Stimulated activated CD8-positive, alpha-beta memory T cell treated with anti-CD3 and anti-CD28 coated beads, Interleukin-4, amount 100 ng/mL, for 1 hour (primary cell): ENCODE measurements at places on chromosomes 5 and 9.

- DNase-seq = no peak
These were observed 22.7 kb upstream of the COL5A1 start for GRCh38 chr9:134618833-134619447.

DNA sequence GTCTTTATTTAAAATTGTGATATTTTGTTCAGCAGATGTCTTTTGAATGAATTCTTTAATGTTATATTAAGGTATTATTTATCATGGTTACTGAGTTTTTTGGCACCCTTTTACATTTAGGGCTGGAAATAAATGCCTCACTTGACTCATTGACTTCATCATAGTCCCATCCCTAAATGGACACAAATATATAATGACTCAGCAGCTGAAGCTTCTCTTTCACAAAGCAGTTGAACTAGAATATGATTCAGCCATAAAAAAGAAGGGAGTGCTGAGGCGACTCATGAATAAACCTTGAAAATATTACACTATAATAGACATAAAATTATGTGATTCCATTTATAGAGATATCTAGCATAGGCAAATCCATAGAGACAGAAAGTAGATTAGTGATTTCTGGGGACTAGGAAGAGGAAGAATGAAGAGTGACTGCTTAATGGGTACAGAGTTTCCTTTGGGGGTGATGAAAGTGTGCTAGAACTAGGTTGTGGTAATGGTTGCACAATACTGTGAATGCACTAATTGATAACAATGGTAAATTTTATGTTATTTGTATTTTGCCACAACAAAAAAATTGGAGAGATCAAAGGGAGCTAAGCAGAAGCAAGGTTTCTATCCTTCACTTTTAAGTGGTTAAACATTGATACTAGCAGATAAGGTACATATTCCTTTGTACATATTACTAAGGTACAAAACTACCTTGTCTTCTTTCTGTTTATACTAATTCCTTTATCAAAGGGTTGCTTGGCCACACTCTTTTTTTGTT lies 449.6 kb downstream of the NTRK2 start:
- DNase-seq = no peak

DNA sequence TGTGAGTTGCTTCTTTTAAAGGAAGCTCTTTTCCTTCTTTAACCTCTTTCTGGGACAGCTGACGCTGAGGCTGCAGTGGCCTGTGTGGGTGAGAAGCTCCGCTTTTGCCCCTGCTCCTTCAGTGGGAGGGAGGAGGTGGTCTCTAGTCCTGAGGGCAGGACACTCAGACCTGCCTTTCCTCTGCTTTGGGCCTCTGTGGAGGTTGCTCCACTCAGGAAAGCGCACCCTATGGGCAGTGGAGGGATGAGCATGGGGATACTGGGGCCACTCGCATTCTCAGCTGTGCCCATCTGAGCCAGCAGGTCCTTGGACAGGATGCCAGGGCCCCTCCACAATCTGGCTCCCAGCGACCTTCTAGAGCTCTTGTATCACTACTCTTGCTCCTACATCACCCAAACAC lies 111.5 kb downstream of the NSG2 start:
- DNase-seq = no peak

- DNase-seq = no peak
These were observed 32.1 kb downstream of the HSPA4 start for GRCh38 chr5:133083901-133084300.

DNA sequence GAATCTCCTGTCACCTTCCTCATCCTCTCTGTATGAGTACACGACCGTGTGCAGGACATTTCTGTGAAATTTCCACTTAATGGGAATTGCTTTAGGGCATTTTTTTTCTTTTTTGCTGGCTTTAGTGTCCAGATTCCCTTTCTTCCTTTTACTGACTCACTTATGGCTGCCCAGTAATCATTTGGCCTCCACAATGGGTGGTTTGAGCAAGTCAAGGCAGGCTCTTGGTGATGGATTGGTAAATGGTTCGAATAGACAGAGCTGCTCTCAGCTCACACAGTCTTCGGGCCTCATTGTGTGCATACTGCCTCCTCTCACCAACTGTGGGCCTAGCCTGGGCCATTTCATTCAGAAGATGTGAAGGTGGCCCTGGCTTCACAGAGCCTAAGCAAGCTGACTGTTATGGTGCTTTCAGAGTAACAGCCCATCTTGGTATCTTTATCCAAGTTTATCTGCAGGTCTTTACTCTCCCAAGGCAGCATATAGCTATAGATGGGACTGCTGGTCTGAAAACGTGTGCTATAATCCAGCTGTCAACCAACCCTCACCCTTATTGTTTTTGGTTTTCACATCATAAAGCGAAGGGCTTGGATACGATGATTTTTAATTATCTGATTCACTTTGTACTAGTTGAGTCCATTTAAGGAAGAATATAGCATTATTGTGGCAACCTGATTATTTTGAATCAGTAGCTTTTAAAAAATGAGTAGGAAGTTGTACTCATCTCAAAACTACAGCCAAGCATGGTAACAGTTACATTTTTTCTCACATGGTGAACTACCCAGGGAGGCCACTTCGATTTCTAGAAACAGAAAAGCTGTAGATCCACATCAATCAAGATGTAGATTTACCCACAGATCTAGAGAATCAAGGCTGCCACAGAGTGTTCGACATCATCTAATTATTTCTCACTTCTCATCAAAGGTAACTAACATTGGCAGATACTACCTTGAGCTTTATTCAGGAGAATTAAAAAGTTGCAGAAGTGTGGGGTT lies 50.4 kb upstream of the CKMT2 start:
- no peak for DNase-seq

GRCh38 chr9:2260417-2261306 lies 245.5 kb downstream of the SMARCA2 start:
- no peak for DNase-seq

DNA sequence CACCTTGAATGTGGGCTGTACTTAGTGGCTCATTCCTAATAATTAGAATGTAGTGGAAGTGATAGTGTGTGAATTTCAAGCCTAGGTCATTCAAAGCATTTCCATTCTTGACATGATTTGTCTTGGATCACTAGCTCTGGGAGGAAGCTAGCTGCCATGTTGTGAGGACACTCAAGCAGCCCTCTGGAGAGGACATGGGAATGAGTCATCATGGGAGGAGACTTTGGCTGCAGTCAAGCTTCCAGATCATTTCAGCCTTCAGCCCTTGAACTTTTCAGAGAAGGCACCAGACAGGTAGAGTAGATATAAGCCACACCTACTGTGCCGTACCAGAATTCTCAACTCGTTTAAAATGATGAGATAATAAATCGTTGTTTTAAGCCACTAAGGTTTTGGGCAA lies 506.9 kb downstream of the ZNF608 start:
- no peak for DNase-seq

DNA sequence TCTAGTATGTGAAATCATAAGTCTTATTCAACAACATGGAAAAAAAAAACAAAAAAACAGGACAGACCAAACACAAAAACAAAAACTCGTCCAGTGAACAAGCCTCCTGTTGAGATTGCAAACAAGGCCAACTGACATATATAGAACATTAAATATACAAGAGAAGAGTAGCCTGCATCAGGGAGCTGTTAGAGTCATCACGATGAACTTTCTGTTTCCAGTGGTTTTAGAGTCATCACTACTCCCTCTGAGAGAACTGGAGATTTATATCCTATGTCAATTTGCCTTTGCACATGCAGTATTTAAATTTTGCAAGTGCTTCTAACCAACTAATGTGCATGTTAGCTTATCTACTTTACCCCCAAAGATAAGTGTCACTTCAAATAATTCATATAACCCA lies 9.9 kb downstream of the SNCAIP start:
- DNase-seq = no peak

DNA sequence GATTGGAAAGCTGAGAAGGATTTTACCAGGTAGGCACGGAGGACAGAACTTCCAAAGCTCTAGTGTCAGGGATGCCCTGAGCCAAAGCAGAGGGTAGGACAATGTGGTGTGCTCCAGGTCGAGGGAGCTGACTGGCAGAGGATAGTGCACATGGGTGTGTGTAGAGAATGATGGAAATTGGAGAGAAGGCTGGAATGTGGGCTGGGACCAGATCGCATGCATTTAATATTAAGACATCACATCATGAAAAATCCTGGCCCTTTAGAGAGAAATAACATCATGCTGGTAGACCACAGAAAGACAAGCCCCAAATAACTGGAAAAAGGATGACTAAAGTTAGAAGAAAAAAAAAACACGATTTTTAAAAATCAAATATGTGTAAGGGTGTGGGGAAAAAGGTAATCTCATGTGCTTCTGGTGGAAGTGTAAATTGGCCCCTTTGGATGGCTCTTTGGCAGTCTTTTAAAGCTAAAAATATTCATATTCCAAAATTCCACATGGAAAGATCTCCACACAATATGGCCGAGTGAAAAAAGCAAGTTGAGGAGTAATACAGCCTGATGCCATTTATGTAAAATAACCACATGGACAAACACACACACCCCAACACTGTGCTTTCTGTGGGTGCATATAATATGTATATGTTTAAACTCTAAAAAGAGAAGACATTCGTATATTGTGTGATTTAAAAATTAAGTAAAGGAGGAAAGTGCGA lies 67.0 kb upstream of the TGFBR1 start:
- no peak for DNase-seq

- DNase-seq = no peak
These were observed 639 bp downstream of the EHMT1 start for GRCh38 chr9:137619240-137620047.

DNA sequence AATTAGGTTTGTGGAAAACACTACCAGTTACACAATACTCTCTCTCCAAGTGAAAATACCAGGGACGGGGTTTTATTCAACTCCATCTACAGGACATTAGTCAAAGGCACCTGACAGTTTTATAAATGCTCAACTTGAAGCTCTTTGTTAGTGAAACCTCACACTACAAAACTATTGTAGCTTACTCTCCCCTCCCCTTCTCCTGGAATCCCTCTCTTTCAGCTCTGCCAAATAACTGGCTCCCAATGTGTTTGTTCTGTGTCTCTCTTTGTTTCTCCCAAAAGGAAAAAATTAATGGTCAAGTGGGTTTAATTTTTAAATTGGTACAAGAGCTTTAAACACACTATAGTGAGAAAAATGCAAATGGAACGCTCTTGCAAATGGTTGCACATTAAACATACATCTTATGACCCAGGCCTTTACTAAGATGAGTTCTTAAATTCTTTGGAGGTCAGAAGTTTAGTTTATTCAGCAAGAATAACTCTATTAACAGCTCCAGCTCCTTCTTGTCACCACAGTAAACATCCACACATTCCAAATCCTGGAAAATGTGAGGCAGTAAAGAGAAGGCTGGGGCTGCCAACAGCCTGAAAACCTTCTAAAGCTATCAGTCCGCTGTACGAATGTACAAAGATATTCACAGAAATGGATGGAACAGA lies 48.4 kb downstream of the ZNF608 start:
- DNase-seq = no peak

GRCh38 chr5:126718236-126718868 lies 58.6 kb upstream of the LMNB1 start:
- no peak for DNase-seq

DNA sequence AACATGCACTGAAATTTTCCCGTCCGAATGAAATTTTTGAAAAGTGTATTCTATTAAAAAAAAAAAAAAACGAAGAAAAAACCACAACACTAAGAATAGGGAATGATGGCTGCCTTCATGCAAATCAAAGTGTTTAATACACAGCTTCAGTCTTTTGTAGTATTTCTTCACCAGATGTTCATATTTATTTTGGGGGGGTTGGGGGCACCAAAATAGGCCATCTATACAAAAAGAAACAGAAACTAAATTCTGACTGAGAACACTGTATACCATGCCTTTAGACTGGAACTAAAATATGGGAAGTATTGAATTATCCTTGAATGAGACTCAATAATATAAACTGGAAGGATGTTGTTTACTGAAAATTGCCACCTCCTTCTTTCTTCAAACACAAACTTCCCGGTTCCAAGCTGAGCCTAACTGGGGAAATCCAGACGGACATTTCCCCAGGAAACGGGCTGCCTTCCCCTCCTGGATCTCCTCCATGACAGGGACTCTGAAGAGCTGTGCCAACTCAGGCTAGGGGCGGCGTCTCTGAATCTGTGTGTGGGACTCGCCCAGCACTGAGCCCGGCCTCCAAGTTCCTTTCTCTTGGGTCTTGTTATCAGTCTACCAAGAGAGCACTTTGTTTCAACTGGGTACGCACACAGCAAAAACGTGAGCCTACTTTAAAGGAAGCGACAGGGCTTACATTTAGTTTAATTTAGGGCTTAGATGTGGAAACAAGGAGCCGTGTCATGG lies 511.3 kb upstream of the ADAMTS16 start:
- no peak for DNase-seq

GRCh38 chr9:74501570-74501969 lies 4.4 kb downstream of the RORB start:
- DNase-seq = no peak

DNA sequence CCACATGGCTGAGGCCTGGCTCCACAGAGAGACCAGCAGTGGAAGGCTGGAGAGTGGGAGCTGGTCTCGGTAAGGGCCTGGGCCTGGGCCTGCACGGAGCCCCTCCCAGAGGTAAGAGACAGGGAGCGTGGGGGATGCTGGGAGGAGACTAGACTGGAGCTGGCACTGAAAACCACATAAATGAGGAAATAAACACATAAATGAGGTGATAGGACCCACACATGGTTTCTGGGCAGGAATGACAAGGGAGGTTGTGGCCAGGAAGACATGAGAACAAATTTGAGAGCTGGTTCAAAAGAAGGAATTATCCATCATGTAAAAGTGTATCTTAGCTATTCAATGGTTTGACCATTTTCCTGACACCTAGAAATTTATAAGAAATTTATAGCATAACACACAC lies 451.7 kb upstream of the DAP start:
- DNase-seq = no peak

GRCh38 chr5:107616213-107616612 lies 54.5 kb downstream of the EFNA5 start:
- DNase-seq = no peak

DNA sequence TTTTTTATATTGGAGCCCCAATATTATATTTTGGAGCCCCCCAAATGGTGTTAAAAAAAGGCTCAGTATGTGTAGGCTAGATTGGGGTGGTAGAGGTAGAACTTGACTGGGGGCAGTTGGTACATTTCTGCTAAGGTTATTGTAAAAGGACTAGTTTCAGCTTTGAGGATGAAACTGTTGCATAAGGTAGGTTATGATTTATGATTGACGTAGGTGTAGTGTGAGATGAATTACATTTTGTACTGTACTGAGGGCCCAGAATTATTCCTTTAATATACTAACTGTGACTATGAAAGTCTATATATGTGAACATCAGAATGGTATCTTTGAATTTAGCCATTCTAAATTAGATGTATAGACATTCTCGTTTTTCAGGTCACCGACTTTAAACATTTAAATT lies 3.6 kb downstream of the RIC1 start:
- no peak for DNase-seq

- DNase-seq = no peak
These were observed 223.1 kb upstream of the PAPPA start for GRCh38 chr9:115930472-115930871.
